ENCODE measurements at places on chromosomes 3 and 15.

DNA sequence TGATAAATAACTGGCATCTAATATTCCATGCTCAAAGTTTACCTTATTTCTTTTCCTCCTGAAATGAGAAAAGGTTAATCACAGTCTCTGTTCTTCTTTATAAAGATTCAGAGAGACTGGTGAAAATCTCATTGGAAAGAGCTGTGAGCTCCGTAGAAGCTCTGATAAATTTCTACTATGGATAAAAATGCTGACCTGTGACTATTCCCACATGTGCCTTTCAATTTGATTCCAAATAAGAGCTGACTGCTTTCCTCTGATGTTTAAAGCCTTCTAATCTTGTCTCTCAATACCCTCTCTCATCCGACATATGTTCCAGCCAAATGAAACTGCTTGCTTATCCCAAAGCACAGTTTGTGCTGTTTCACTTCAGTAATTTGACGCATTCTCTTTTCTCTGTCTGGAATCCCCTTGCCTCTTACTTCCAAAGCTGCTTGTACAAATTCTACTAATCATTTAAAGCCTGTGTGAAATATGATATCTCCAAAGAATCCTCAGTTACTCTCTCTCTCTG, 130.1 kb downstream of the RTP4 start:
- no peak for DNase-seq

GRCh38 chr3:63791974-63792373, 27.1 kb upstream of the C3orf49 start:
- DNase-seq: peak; percentile 1

DNA sequence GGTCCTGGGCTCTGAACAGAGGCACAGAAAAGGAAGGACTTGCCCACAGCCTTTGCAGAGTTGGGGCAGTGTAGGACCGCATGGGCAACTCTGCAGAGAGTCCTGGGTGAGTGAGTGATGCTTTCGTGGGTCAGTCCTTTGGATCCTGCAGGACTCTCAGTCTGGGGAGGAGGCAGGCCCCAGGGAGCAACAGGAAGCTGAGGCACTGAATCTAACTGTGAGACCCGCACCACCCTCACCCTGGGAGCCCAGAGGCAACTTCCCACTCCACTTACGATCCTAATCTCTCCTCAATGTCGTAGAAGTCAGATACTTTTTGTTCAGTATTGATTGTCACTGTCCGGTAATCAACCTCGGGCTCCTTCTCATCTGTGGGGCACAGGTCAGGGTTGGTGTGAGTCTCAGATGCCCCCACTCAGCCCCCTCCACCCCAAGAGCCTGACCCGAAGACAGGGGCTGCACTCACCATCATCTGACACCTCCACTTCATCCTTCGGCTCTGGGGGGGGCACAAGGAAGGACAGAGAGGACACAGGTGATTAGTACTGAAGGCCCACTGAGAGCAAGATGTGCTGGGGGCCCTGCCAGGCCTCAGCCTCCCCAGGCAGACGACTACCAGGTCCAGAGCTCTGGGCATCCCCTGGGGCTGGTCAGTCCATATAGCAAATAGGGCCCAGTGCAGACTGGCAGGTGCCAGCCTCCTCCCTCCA, 64.0 kb upstream of the HACD2 start:
- DNase-seq: no peak

- no peak for DNase-seq
Measured at GRCh38 chr3:151476344-151477018, 15.6 kb upstream of the IGSF10 start.

DNA sequence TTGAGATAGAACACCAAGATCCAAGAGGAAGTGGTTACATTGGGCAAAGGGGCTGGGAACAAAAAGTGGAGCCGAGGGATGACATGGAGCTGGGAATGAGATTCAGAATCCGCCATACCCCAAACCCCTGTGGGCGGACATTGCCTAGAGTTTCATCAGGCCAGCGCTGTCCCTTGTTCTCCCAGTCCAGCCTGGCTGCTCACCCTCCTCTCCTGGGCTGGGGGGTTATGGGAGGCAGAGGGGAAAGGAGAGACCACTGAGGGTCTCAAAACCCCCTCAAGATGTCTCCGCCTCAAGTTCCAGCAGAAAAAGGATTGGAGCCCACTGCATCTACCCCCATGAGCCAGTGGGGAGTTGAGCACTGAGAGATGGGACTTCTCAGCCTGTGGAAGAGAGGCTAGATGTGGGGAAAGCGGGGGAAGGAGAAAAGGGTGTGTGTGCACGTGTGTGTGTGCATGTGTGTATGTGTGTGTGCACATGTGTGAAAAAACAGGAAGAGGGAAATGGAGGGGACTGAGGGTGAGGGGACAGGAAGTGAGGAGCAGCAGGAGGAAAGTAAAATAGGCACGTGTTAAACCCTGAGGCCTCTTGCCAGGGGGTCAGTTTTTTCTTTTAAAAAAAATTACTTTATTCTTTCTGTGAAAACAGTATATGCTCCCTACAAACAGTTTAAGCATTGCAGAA, 14.3 kb downstream of the GRM2 start:
- no peak for DNase-seq

GRCh38 chr3:55128225-55128823, 200.5 kb upstream of the LRTM1 start:
- no peak for DNase-seq

- DNase-seq: no peak
Measured at GRCh38 chr3:10928961-10929471, 63.5 kb upstream of the SLC6A1 start.

DNA sequence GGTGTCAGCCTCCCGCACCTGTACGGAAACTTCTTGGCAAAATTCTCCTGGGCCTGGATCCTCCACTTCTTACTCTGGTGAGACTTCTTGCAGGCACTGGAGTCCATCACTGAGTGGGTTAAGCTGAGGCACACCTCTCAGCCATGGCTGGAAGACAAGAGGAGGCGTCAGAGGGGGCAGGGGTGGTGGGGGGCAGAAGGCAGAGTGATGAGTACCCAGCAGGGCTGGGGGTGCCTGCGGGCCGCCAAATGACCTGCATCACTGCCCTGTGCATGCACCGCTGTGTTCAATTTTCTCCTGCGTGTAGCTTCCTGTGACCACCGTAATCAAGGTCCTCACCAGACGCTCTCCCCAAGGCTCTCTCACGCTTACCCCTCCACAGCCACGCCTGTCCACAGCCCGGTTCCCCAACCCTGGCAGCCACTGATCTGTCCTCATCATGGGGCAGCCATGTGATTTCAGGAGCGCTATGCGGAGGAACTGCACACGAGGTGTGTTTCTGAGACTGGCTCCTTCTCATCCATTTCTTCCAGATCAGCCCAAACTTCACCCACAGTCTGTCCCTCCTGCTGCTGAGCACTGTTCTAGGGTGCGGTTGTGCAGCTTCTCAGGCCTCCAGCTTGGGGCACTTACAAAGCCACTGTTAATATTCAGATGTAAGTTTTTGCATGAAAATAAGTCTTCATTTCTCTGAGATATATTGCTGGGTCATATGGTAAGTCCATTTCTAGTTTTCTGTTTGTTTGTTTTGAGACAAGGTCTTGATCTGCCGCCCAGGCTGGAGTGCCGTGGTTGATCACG, 5.2 kb downstream of the C3orf22 start:
- no peak for DNase-seq

GRCh38 chr15:86743283-86743903, 663.7 kb downstream of the AGBL1 start:
- peak; percentile 31 for DNase-seq

- no peak for DNase-seq
Measured at GRCh38 chr15:90388462-90389380, 679 bp downstream of the IQGAP1 start.

GRCh38 chr3:58422756-58423325, 10.8 kb downstream of the PDHB start:
- DNase-seq: no peak

DNA sequence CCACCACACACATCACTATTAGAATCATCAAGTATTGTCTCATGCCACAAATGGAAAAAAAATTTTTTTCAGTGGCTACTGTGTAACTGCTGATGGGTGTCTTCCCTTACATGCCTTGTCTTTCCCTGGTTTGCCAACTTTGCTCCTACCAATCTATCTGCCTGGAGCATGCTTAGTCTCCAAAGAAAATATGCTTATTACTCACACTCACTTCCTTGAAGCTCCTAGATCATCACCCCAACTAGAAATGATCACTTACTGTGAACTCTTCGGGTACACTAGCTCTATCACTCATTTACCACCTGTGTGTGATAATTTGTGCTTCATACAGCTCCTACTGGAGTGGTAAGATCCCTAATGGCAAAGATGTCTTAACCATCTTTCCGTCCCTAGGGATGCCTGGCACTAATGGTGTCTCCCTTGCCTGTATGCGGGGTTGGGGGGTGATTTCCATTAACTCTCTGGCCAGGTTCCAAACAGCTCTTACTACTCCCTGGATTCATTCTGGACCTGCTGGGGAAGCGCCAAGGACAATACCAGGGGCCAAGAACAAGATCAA, 799 bp downstream of the VPS33B start:
- DNase-seq: no peak

DNA sequence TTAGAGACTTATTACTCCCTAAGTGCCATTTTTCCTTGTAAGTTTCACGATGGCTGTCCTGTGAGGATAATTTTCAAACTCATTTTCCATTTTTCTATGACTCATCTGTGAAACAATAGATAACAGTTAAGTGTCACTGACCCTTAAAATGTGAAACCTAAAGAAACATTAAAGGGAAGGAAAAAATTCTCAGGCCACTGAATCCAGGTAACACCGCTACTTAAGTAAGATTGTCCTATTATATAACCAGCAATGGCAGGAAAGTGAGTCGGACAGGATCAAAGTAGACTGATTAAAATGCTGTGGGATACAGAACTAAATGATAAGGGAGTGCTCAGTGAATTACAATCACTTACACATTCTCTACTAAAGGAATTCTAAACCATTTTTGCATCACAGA, 12.4 kb downstream of the PLD1 start:
- DNase-seq: no peak

GRCh38 chr15:50149090-50149489, 30.1 kb upstream of the ATP8B4 start:
- DNase-seq: peak; percentile 84

DNA sequence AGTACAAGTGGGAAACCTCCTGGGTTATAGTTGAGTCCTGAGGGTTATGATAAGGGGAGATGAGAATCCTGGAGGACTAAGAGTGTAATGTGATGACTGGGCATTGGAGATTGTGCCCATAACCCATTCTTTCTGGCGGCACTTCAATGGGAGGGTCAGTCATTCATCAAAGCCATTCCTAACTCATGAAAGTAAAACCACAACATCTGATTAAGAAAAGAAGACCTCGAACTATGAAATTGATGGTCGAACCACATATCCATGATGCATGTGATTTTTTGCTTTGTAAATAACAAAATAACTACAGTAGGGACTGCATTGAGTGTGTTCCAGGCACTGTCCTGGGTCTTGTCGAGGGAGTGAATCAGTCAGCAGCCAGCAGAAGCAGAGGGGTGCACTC, 215.1 kb downstream of the SHQ1 start:
- no peak for DNase-seq
